Activated CD4-positive, alpha-beta memory T cell treated with anti-CD3 and anti-CD28 coated beads, Interleukin-2, amount 10 ng/mL, durations not matched to agents 7 days and 5 days (primary cell): ENCODE measurements at places on chromosomes 5 and 9.

DNA sequence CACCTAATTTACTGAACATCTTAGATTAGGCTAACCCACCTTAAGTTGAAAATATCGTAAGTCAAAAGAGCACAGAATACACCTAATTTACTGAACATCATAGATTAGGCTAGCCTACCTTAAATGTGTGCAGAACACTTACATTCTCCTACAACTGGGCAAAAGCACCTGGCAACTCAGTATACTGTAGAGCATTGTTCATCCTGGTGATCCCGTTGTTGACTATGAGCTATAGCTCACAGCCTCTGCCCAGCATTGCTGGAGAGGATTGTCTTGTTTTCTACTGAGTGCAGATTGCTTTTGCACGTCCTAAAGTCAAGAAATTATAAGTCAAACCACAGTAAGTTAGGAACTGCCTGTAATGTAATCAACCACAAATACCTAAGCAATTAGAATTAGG, 531.8 kb upstream of the CDH6 start:
- no peak for DNase-seq

DNA sequence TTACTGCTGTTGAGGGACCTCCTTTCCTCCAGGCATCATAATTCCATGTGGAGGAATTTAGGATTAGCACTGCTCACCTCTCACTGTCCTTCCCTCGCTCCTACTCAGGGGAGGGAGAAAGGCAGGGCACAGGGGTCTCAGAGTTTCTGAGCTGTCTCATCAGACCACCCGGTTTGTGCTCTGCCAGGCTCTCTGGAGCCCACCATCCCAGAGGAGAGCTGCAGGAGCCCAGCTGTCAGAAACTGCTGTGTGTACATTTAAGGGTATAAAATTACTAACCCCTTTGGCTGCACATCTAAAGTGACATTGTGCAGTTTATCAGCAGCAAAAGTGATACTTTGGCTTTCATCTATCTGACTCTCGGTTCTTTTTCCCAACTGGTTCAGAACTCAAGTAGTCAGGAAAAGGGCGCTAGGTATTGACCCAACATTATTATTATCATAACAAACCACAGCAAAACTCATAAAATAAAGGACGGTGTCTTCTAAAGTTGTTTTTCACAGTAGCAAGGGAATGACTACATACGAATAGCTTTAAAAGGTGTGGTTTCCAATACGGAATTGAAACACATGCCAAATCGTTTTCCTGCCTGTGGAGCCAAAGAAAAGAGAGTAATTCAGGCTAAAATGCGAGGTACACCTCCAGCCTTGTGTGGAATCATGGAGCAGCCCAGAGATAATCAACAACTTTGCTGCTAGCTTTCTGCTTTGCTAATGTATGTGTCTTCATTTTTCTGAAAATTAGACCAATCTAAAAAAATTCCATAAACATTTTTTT, 348.1 kb downstream of the TMEM167A start:
- DNase-seq, result no peak

DNA sequence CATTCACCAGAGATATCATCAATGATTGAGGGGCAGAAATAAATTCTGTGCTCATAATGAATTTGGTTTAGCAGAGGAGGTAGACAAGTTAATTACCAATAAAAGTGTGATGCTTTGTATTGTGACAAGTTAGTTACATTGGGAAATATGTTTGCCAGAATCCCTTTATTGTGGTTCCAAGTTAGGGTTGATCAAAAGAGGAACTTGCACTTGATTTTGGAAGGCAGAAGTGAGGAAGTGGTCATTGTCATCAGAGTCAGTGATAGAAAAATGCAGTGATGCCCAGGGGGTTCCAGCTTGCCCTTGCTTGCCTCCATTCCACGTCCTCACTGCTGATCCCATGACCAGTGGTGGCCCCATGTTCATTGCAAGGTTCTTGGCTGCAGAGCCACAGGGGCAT, 69.7 kb downstream of the SVEP1 start:
- no peak for DNase-seq

GRCh38 chr5:176366232-176366894, 1.1 kb downstream of the ARL10 start:
- DNase-seq, result no peak

- DNase-seq, result no peak
Measured at GRCh38 chr5:84715686-84716085, 331.0 kb upstream of the EDIL3 start.

DNA sequence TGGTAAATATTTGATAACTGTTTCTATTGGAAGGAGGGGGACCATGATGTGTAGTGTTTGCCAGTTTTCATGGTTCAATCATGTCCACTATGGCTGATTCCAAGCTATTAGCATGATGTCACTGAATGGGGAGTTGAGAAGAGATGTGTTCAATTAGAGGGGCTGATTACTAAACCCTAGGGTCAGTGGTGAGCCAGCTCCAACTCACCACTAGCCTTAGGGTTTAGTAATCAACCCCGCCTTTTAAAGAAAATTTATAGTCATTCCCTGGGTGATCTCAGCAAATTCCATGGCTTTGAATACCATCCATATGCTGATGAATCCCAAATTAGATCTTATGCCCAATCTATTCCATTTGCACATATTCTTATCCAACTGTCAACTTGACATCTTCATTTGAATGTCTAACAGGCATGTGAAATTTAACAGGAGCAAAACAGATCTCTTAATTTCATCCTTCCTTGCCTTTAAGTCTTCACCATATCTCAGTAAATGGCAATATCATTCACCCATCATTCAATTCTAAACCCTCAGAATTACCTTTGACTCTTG, 98.8 kb downstream of the GCNT1 start:
- no peak for DNase-seq

GRCh38 chr5:67058998-67059743, 137.4 kb downstream of the CD180 start:
- no peak for DNase-seq

- no peak for DNase-seq
Measured at GRCh38 chr9:107982001-107982400, 492.4 kb upstream of the KLF4 start.

GRCh38 chr5:33725806-33726205, 166.0 kb downstream of the ADAMTS12 start:
- DNase-seq, result no peak

- no peak for DNase-seq
Measured at GRCh38 chr9:2243666-2244555, 228.8 kb downstream of the SMARCA2 start.

- no peak for DNase-seq
Measured at GRCh38 chr5:140319833-140320232, 16.9 kb upstream of the PFDN1 start.

GRCh38 chr9:114911167-114911821, 19.1 kb downstream of the TNFSF8 start:
- DNase-seq, result no peak

- no peak for DNase-seq
Measured at GRCh38 chr5:150320044-150320613, 17.4 kb upstream of the ARSI start.

- no peak for DNase-seq
Measured at GRCh38 chr5:13704396-13704795, 240.1 kb downstream of the DNAH5 start.

GRCh38 chr5:74975582-74975981, 76.8 kb downstream of the GCNT4 start:
- no peak for DNase-seq

DNA sequence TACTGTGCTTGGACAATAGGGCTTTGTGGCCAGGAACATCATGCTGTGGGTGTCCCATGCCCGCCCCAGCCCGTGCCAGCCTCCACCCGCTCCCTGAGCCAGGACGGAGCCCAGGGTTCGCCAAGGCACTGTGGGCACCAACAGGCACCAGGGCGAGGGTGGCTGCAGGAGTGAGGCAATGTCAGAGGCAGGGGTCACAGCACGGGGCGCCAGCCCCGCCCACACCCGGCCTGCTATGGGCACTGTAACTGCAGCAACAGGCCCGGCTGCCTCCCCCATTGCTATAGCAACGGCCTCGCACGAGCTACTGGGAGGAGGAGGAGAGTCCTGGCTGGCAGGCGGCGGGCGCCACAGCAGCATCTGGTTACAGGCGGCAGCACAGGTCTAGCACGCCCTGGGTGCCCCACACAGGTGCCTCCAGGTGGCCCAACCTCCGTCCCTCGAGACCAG, 2.5 kb downstream of the ABCA2 start:
- no peak for DNase-seq

- peak; percentile 49 for DNase-seq
Measured at GRCh38 chr9:15211160-15211814, 95.7 kb downstream of the TTC39B start.

- DNase-seq, result no peak
Measured at GRCh38 chr9:134299068-134299467, 27.2 kb upstream of the RXRA start.

GRCh38 chr9:69549310-69550202, 122.6 kb downstream of the APBA1 start:
- DNase-seq, result peak; percentile 32

DNA sequence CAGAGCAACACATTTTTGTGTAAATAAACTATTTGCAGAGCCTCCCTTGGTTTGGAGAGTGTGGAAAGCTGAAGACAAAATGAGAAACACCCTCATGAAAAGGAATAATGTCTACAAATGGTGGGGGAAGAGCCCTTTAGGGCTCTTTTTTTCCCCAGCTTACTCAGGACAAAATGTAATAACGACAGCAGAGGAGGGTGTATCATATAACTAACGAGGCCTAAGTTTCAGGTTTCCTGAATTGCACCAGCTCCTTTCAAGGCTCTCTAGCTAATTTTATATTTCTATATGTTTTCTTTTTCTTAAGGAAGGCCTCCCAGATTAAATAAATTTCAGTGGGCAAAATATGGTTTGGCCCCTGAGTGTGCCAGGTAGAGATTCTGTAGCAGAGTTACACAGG, 116.3 kb downstream of the FEM1C start:
- no peak for DNase-seq

DNA sequence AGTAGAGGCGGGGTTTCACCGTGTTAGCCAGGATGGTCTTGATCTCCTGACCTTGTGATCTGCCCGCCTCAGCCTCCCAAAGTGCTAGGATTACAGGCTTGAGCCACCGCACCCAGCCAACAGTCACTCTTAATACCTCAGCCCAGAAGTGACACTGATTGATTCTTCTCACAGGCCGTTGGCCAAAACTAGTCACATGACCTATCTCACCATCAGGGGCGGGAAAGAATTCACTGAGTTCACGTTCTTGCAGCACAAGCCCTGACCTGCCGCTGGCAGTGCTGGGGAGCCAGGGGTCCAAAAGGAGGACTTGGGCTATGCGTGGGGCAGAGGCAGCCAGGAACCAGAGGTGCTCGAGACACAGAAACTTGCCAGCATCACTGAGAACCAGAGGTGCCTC, 55.0 kb upstream of the CPLX2 start:
- DNase-seq, result no peak

GRCh38 chr5:140153905-140154304, 21.1 kb upstream of the CYSTM1 start:
- DNase-seq, result no peak

- DNase-seq, result no peak
Measured at GRCh38 chr5:55993731-55994494, 850 bp downstream of the IL6ST start.

GRCh38 chr9:114367772-114368569, 19.8 kb downstream of the AKNA start:
- DNase-seq, result no peak

DNA sequence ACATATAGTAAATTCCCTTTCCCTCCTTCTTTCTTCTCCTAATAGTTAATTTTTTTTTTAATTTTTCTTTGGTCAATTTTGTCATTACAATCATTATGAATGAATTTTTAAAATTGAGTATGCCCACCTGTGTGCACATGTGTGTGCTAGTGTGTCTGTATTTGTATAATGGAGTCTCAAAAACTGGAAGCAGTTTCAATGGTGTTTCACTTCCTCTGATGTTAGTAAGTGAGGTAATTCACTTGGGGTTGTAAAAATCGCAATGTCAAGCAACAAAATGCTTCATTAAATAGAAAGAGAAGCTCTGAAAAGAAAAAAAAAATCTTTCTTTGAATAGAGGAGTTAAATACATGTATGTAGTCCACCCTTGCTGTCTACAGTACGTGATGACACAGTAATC, 1467.6 kb upstream of the NUDT12 start:
- no peak for DNase-seq

DNA sequence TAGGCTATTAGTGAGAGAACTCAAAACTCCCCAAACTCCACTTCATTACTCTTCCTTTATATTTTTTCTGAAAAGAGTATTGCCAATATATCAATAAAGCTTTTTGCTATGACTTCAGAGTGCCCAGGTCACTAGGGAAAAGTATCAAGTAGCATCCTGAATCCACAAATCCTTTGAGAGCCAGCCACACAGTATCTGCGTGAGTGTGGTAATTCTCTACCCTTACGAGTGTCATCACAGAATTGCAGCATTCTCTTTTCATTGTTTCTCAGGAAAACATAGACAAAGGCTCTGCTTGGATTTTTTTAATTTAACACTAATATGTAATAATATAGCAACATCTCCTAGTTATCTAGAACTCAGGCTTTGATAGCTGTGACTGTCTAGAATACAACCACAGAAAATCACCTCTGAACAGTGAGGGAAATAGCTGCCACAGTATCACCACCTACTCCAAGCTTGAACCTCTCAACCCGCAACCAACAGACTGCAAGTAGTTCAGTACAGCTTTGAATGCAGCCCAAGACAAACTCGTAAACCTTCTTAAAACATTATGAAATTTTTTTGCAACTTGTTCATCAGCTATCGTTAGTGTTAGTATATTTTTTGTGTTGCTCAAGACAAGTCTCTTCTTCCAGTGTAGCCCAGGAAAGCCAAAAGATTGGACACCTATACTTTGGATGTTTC, 79.3 kb upstream of the CCDC152 start:
- DNase-seq, result no peak

DNA sequence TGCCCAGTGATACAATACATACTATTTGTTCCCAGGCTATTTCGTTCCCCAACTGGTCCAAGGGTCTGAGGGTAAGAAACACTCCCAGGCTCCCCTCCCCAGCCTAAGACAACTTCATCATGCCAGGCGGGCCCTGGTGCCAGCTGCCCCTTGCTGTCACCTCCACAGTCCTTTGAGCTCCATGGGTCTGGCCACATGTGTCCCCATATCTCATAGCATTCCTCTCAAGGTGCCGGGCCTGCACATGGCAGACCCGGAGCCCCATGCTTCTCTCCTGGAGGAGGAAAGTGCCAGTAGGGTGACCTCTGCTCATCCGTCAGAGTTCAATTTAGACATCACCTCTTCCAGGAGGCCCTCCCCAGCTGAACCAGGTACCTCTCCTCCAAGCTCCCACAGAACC, 120.5 kb downstream of the C5orf15 start:
- DNase-seq, result no peak

DNA sequence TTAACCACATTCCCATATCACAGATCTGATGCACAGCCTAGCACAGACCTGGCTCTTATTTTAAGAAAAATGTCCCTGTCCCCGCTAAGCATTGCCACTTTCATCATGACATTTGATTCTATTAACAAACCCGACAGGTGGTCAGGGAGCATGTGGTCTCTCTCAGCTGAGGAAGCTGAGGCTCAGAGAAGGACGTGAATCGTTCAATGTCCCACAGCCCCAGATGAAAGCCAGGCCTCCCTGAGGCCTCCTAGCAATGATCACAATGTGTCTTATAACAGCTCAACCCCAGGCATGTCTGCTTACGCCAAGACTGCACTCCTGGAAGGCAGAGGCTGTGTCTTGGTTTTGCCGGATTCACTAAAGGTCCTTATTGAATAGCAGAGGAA, 10.4 kb upstream of the CRB2 start:
- no peak for DNase-seq

- DNase-seq, result no peak
Measured at GRCh38 chr9:126661122-126661520, 47.4 kb downstream of the LMX1B start.
